NCI-H1092 treated with DMSO at 0.1 percent for 48 hours (cell line): ENCODE measurements at places on chromosomes 11 and 22.

GRCh38 chr22:47382164-47382890 is 619.9 kb downstream of the TBC1D22A start:
- DNase-seq: no peak

GRCh38 chr11:103668859-103669258 is 367.6 kb upstream of the DDI1 start:
- DNase-seq: no peak

GRCh38 chr11:128896356-128896755 is 5.2 kb downstream of the KCNJ5 start:
- no peak for DNase-seq

- DNase-seq: peak; percentile 64
Observed at GRCh38 chr11:65558930-65559509, 861 bp upstream of the LTBP3 start.

DNA sequence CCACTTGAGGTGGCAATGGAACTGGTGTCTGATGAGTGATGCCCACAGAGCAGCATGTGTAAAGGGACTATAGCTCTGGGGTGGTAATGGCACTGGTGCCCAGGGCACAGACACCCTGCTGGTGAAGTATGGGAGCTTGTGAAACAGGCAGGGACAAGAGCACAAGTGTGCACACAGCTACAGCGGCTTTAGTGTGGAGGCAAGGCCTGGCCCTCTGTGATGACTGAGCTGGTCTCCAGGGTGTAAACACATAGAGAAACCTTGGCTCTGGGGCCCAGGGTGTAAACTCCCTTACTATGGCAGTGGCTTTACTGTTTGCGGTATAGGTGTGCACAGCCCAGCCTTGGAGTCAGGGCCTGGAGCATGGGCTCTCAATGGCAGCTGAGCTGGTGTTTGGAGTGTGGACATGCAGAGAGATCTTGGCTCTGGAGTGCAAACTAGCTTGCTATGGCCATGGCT is 46.3 kb downstream of the BIRC2 start:
- DNase-seq: no peak

- DNase-seq: no peak
Observed at GRCh38 chr22:36215981-36216380, 14.4 kb upstream of the APOL4 start.

GRCh38 chr11:87035976-87036583 is 1.7 kb upstream of the TMEM135 start:
- no peak for DNase-seq

- no peak for DNase-seq
Observed at GRCh38 chr11:126109941-126110731, 47.5 kb upstream of the CDON start.

- DNase-seq: peak; percentile 78
Observed at GRCh38 chr11:61610905-61611304, 30.0 kb upstream of the SYT7 start.
